ENCODE measurements at places on chromosomes 5 and 9. TPM values are rescaled to one million over a fixed set of nuclear protein-coding genes. Genes with fewer than 3 reads are reported as not detected.

- DNase-seq, result no peak
Measured at GRCh38 chr9:18837402-18837801, 195.6 kb downstream of the SAXO1 start.

Gene FOXI1
- total RNA-seq, result not detected

DNA sequence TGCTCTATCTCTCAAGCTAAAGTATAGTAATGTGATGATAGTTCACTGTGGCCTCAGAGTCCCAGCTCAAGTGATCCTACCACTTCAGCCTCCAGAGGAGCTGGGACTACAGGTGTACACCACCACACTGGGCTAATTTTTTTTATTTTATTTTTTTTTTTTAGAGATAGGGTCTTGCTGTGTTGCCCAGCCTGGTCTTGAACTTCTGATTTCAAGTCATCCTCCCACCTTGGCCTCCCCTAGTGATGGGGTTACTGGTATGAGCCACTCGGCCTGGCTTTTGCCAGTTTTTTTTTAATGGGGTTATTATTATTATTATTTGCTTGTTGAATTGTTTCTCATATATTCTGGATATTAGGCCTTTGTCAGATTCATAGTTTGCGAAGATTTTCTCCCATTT, 13.2 kb downstream of the FAF2 start:
- DNase-seq, result no peak

- DNase-seq, result no peak
Measured at GRCh38 chr9:38371495-38371894, 21.0 kb upstream of the ALDH1B1 start.

Gene SPATA31D4
- total RNA-seq, result not detected

DNA sequence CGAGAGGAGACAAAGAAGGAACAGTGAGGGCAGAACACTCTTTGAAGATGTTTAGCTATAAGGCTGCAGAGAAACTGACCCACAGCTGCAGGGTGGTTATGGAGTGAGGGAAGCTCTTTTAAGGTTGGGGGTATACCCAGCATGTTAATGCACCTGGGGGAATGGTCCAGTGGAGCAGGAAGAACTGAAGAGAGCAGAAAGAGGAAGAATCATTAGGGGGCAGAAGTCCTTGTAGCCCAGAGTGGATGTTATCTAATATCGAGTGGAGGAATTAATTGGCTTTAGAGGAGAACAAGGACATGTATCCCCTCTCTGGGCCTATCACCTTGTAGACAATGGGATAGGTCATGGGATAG, 7.7 kb downstream of the IL4 start:
- no peak for DNase-seq

DNA sequence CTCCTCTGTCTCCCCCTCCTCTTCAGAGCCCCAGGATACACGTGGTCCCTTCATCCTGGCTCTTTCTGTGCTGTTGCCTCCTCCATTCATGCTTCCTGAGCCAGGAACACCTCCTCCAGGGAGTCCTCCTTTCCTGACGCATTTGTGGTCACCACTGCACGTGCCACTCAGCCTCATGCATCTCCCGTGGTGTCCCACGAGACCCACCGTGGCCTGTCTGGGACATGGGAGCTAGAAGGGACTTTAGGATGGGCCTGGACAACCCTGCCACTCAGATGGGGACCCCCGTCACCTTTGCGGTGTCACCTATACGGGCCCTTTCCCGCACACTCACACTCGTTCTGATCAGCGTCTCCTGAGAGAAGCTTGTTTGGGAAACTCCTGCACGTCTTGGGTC, 6.7 kb downstream of the GLIPR2 start:
- no peak for DNase-seq

All from frontal cortex (tissue), 4 donors.